ENCODE measurements at places on chromosomes 5 and 9. TPM values are rescaled to one million over a fixed set of nuclear protein-coding genes. Genes with fewer than 3 reads are reported as not detected.

Gene SAPCD2
- 3.4 TPM for total RNA-seq

Gene SPATA31A3
- not detected for total RNA-seq

Gene CCDC171
- total RNA-seq = 4.5 TPM

Gene NUTM2G
- not detected for total RNA-seq

Gene SLC9A3
- total RNA-seq = 1.7 TPM

Gene DAPK1
- 294 TPM for total RNA-seq

Gene TICAM2
- 2.8 TPM for total RNA-seq

Gene BOD1
- 70.7 TPM for total RNA-seq

Gene UNC13B
- 24.9 TPM for total RNA-seq

Gene GPX3
- 1.3 TPM for total RNA-seq

Gene TEX48
- not detected for total RNA-seq

Gene LCP2
- total RNA-seq = not detected

Gene GPR150
- 0.16 TPM for total RNA-seq

Gene SLC6A18
- total RNA-seq = not detected

DNA sequence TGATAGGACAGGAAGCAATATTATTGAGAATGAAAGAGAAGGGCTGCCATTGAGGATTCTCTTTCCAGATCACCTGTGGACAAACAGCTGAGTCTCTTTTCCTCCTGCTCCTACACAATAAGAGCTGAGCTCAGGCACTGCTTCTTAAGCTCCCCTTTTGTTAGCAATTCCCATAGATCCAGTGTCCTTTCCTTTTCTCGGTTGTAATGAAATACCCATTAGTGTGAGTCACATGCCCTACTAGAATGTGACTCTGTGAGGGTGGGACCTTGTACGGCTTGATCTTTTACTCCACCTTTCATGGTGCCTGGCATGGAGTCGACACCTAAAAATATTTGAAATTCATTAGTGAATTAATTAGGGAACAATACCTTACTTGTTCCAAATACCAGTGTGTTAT is 269.2 kb downstream of the NR3C1 start:
- DNase-seq = no peak

DNA sequence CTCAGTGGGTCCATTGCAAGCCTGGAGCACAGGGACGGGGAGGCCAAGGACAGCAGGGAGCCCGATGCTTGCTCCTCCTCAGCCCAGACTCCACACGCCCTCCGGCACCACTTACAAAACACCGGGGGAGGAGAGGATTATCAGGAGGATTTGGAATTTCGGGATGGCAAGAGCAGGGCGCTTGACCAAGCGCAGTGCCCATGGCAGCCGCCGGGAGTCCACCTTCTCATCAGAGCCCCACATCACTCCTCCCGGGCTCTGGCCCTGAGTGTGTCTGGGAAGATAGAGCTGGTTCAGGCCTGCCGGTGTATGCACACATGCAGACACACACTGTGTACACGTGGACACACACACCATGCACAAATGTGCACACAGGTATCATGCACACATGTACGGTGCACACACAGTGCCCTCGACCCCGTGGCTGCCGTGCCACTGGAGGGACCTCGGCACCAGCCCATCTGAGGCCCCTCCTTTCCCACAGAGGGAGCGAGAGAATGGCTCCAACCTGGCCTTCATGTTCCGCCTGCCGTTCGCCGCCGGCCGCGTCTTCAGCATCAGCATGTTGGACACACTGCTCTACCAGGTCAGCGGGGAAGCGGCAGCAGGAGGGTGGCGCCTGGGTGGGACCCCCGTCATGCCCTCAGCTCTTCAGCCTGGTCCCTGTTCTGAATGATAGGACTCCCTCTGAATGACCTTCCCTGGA is 81.7 kb downstream of the KCNT1 start:
- DNase-seq = no peak

- no peak for DNase-seq
Measured at GRCh38 chr9:76537150-76537646, 78.2 kb downstream of the GCNT1 start.

DNA sequence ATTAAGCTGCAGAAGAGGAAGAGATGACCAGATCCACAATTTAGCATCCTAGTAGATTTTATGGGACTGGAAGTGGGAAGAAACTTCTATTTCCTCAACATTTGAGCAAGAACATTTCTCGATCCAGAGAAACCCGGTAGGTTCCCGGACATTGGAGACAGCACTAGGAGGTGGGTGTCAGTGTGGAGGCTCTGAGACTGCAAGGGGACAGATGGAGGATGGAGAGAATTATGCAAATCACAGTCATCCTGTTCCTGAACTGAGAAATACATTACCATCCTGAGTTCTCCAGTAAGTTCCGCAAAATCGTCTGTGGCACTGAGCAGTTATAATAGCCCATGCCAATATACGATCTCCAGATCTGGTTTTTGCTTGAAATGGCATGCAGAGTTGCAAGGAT is 25.6 kb downstream of the GLDC start:
- DNase-seq = no peak

DNA sequence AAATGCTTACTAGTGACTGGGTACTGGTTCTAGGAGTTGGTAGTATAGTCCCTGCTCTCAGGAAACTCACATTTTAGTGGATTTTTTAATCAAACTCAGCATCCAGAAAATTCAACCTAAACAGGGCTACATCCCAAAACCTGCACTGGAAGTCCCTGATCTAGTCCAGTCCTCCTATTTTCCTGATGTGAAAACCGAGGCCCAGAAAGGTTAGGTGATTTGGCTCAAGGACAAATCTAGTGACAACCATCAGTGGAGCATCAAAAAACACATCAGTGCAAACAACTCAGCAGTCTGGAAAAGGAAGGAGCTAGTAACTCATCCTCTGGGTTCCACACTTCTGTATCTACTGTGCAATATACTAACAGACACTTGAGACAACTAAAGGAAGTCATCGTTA is 38.2 kb downstream of the SERINC5 start:
- no peak for DNase-seq

GRCh38 chr5:14628346-14628745 is 36.2 kb upstream of the OTULIN start:
- DNase-seq = no peak

DNA sequence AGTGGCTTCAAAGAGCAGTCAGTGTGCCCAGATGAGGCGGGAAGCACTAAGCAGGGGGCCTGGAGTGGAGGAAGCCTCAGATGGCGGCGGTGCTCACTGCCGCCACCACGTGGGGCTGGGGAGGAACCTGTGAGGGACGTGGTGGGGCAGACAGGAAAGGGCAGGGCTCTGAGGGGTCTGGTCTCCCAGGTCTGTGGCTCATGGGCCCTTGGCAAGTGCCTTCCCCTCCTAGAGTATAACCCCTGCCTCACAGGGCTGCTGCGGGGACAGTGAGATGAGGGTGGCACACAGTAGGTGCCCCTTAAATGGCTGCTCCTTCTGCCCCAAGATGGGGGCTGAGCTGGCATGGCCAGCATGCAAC is 26.6 kb downstream of the NR5A1 start:
- no peak for DNase-seq

- DNase-seq = peak; percentile 65
Measured at GRCh38 chr9:86614871-86615849, 260.9 kb upstream of the TUT7 start.

- DNase-seq = no peak
Measured at GRCh38 chr5:139652788-139653241, 4.7 kb downstream of the CXXC5 start.

DNA sequence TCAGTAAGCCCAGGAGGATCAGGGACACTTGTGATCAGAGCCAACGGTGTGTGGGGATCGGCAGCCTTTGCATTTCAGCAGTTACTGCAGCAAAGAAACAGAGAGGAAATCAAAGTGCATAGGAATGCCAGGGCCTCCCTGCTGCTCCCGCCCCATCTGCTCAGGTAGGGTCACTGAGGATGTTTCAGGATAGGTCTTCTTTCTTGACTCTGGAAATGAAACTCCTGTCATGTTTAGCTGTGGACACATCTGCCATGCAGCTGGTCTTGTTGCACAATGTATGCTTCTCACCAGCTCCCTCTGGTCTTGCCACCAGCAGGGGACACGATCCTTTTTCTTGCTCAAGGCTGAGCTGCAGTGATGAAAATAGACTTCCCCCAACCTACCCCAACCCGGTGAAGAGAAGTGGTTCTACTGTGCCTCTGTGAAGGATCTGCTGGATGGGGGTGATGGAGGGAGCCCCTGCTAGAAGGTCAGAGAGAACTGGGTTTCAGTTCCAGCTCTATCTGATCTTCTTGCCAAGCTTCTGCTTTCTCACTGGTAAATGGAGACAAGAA is 185.2 kb upstream of the KLF4 start:
- DNase-seq = no peak

DNA sequence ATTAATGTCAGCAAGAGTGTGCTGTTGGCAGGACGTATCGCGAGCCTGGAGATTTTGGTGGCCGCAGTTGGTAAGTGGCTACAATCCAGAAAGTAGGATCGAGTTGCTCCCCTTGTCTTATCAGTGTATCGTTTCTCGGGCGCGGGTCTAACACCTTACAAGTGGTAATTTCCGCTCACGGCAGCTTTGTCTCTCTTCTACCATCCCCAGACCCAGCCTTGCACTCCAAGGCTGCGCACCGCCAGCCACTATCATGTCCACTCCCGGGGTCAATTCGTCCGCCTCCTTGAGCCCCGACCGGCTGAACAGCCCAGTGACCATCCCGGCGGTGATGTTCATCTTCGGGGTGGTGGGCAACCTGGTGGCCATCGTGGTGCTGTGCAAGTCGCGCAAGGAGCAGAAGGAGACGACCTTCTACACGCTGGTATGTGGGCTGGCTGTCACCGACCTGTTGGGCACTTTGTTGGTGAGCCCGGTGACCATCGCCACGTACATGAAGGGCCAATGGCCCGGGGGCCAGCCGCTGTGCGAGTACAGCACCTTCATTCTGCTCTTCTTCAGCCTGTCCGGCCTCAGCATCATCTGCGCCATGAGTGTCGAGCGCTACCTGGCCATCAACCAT is 1.1 kb downstream of the PTGER4 start:
- DNase-seq = no peak

DNA sequence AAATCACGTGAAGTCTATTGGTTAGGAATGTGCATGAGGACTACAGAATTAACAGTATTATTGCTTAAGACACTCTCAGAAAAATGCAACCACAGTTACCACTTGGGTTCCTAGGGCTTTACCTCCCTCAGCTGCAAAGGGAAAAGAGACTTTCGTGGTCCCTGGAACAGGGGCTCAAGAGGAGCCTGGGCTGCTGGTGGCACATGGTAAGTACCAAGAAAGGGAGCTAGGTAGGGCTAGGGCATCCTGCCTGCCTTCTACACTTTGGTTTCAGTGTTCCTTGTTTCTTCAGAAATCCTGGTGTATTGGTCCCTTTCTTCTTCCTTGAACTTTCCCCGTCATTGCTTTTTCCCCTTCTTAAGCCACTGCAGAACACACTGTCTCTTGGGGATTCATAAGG is 7.3 kb upstream of the VCAN start:
- DNase-seq = no peak

GRCh38 chr5:58453306-58453705 is 6.6 kb downstream of the PLK2 start:
- no peak for DNase-seq

DNA sequence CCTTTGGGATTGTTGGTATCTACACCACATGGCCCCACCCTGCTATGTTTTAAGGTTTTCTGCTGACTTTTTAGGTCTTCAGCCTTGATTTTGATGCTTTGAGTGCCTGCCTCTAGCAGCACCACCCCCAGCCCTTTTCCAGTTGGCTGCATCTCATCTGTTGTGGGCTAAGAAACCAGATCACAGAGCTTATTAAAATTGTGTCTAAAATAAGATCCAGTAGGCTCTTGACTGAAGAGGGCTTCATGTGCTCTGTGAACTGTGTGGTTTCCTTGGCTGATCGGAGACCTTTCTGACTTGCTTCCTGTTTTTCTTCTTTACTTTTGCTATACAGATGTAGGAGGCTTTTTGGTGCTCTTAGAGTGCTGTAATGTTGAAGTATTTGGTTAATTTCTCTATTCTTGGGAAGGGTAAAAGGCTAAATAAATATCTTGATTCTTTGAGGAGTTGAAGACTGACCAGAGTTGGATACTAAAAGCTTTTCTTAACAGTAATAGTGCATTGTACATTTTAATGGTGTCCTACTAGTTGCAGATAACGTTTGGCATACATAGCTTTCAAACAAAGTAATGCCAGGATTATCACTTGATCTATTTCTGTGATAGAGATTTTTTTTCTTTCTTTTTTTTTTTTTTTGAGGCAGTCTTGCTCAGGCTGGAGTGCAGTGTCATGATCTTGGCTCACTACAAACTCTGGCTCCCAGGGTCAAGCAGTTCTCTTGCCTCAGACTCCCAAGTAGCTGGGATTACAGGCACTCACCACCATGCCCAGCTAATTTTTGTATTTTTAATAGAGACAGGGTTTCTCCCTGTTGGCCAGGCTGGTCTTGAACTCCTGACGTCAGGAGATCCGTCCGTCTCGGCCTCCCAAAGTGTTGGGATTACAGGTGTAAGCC is 4.5 kb downstream of the UBE2D2 start:
- no peak for DNase-seq

DNA sequence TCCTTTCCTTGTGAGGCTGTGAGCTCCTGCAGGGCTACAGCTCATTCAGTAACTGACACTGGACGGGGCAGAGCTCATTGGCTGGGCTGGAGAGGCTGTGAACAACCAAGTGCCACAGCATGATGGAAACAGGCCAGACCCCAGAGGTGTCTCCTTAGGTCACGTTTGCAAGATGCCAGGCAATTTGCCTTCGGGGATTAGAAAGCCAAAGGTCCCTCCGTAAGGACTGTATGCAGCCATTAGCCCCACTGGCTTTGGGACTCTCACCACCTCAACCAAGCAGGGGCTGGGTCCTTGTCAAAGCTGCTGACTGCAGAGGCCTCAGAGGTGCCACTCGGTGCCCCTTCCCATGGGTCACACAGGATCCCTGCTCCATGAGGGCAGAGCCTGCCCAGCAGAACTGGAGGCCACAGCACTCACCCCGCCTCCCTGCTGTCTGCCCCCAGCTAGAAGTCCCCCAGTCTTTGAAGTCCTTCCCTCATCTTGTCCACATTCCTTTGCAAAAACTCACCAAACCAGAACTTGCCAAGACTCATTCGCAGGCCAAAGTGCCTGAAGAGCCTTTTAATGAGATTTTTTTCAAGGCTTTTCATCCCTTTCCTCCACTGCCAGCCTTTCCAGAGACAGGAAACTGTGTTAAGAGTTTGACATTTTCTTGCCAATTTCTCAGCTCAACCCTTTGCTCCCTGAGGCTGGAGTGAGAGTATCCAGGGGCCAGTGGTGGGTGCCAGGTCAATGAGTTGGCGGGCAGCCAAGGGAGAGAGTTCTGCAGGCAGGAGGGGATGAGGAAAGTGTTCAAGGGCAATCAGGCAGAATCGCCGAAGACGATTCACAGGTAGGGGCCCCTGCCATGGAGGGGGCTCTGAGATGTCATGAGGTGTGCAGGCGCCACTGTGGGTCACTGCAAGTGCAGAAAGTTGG is 39.7 kb upstream of the SLC25A51 start:
- DNase-seq = no peak

DNA sequence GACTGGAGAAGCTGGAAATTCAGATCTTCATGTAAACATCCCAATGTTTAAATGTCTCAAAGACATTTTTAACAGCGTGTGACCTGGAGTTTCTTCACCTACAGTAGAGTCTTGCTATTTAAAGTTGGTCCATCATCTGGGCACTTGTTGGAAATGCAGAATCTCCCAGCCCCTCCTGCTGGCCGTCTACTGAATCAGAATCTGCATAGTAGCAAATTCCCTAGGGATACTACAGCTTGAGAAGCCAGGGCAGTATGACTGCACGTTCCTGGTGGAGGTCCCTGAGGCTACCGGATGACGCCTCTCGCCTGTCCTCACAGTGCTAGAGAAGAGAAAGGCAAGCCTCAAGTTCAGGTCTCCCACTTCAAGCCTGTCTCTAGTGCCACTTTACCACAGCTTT is 15.7 kb downstream of the SAP30L start:
- DNase-seq = no peak

- no peak for DNase-seq
Measured at GRCh38 chr5:8807636-8808035, 738.2 kb downstream of the SEMA5A start.

GRCh38 chr5:53820119-53820801 is 259.8 kb downstream of the NDUFS4 start:
- no peak for DNase-seq
